HFF-Myc (cell line): ENCODE measurements at places on chromosomes 11 and 22.

DNA sequence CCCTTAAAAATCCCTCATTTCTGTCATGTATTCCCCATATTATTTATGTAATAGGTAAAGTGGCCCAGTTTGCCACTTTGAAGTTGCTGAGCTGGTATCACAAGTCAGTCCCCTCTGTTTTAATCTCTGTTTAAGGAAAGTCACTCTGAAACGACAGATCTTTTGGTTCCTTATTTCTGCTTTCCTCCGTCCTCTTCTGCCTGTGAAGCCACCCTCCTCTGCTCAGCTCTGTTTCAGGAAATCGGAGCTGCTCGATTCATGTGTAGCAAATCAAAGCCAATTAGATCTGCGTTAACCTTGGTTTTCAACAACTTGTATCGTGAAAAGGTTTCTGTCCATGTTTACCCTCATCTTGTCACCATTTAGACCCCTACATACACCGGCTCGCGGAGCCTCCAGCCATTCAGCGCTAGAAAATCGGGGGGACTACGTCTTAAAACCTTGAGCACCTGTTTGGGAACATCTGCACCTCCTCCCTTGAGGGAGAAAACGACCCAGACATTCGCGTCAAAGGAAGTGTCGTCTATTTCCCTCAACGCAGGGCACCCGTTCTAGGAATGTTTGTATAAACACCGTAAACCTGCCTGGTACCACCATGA, 576 bp upstream of the SC5D start:
- DNase-seq = no peak

- no peak for DNase-seq
Observed at GRCh38 chr11:32437495-32438345, 2.4 kb upstream of the WT1 start.

GRCh38 chr11:33731723-33732531, 4.3 kb downstream of the CD59 start:
- DNase-seq = no peak

DNA sequence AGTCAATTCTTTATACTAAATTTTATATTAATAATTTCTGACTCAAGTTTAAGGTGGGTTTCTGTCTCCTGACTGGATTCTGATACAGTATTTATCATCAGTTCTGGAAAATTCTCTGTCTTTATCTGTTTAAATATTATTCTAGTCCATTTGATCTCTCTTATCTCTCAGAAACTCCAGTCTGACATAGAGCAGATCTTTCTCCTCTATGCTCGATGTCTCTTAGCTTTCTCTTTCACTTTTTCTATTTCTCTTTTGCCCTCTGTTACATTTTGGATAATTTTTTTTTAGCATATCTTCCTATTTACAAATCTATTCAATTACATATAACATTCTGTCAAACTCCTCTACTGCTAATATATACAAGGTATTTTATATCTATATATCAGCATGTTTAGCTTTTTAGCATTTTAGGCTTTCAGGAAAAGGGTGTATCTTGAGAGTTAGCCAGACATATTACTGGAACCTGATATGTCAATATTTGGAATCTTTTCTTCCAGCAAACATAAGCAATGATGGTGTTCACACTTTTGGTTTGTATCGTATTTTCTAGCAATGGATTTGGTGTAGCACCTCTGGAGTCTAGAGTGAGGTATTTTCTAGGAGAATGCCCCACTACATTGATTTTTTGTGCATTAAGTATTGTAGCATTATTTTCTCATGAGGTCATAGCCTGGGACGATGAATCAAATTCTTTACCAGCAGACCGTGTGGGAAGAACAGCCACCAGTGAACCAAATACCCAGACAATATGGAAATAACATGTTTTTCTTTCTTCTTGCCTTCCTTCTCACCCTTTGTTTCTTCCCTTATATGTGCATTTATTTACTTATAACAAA, 4.1 kb upstream of the NNMT start:
- no peak for DNase-seq

DNA sequence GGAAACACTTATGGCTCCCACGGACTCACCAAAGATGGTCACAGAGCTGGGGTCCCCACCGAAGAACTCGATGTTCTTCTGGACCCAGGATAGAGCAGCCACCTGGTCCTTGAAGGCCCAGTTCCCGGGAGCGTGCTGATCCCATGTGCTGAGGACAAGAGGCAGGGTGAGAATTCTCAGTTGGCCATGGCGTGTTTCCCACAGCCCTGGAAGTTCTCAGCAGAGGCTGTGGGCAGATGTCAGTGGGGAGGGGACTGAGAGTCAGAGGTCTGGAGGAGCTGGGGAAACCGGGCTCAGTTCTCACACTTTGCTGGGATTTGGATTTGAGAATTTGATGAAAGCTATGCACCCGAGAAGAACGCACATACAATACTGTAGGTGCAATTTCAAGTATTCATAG, 193.3 kb downstream of the BCR start:
- DNase-seq = no peak

GRCh38 chr22:22235558-22235957, 9.0 kb upstream of the VPREB1 start:
- no peak for DNase-seq

GRCh38 chr11:67696998-67697397, 22.6 kb upstream of the ALDH3B2 start:
- no peak for DNase-seq

- DNase-seq = no peak
Observed at GRCh38 chr22:44535362-44536095, 37.5 kb upstream of the RTL6 start.

GRCh38 chr22:20017622-20017958, 967 bp upstream of the ARVCF start:
- no peak for DNase-seq

DNA sequence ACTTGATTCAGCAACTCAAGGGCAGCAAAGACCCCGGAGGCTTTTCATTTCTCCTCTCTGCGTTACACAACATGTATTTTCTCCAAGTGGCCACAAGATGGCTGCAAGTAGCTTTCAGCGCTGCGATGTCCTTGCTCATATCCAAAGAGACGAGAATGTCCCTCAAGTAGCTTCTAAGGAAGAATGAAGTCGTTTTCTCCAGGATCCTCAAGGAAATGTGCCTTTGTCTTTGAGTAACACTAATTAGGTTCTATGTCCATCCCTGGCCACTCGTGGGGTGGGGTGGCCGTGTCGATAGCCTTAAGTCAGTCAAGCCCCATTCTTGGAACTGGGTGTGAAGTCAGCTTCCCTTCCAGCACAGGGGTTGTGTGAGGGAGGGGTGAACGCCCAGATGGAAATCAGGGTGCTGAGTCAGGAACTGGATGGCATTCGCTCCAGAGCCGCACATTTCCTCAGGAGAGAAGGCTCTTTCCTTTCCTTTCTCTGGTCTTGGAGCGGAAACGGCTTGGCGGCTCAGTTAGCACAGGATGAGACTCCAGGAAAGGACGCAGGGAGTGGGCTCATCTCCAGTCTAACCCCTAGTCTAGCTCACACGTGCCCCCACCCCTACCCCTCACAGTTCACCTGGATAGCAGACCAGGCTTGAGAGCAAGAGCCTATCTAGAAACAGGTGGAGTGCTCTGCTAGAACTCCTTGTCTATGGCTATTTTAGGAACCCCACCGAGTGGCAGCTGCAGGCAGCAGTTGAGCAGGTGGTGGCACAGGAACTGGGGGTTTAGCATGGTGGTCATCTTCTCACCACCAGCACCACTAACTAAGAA, 44.3 kb downstream of the NNMT start:
- DNase-seq = peak; percentile 66

GRCh38 chr22:30228509-30229359, 17.8 kb downstream of the LIF start:
- no peak for DNase-seq

DNA sequence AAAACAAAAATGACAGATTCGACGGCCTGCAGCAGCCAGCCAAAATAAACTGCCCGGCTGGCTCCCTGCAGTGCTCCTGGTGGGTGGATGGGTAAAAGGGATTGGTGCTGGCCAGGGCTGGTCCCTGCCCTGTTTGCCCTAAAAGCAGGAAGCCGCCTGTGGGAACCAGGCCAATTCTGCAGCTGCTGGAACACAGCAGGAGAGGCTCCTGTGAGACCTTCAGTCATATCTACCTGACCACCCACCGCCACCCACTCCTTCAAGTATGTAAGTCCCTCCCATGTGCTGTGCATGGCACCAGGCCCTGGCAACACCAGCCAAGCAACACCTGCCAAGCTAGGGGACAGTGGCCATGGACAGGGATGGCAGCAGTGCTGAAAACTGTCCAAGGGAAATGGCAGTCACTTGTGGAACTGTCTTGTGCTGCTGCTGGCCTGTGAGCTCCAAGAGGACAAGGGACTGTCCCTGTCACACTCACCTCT, 48.7 kb upstream of the ARFGAP3 start:
- no peak for DNase-seq

- DNase-seq = no peak
Observed at GRCh38 chr22:49883294-49883640, 29.6 kb downstream of the ZBED4 start.

GRCh38 chr22:27668828-27669797, 132.4 kb downstream of the MN1 start:
- DNase-seq = no peak

DNA sequence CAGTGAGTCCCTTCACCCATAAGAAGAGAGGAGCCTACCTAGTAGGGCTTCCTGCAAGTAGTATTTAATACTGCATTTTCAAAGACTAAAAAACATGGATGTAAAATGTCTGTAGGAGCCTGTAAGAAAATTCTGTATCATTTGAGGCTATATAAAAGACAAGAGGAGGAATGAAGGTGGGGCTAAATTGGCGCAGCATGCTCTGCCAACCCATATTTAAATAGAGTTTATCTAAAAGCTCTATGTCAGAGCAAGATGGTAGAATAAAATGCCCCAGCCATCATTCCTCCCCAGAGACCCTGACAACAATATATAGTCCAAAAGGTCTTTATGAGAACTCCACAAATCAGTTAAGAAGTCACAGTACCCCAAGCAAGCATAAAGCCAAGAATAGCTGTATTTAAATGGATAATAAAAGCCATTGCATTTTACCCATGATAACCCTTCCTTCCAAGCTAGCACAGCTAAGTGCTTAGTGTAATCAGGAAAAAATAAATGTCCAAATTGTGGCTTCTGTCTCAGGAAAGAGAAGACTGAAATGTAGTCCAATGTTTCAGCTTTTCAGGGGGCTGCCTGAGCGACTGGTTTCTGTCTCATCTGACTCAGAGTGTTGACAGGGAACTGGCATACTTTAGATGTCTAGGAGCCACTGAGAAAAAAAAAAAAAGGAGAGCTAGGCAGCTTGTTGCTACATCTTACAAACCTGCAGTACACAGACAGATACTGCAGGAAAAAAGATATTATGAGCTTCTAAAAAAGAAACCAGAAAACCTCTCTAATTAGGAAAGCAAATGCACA, 258.6 kb downstream of the METTL15 start:
- DNase-seq = no peak

- DNase-seq = no peak
Observed at GRCh38 chr22:42805016-42805997, 51.8 kb downstream of the ARFGAP3 start.

GRCh38 chr11:17978553-17979287, 34.1 kb downstream of the SERGEF start:
- DNase-seq = no peak

DNA sequence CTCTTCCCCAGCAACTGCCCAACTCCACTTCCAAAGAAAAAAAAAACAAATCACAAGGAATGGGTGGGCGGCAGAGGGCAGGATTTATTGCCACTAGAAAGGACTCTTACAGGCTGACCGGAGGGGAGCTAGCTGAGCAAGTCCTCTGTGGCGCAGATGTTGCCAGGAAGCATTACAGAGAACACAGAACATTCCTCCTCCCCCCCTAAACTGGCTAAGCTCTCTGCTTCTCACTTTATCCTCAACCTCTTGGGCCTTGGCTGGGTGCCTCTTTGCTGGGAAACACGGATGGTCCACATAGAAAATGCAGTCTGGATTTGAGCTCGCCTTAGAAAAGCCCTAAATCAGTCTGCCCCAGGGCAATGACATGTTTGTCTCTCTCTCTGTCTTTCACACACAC, 12.6 kb upstream of the FJX1 start:
- DNase-seq = peak; percentile 89

GRCh38 chr11:127000981-127001380, 411 bp upstream of the KIRREL3 start:
- DNase-seq = no peak

GRCh38 chr11:43802509-43802908, 78.1 kb upstream of the ALKBH3 start:
- no peak for DNase-seq

DNA sequence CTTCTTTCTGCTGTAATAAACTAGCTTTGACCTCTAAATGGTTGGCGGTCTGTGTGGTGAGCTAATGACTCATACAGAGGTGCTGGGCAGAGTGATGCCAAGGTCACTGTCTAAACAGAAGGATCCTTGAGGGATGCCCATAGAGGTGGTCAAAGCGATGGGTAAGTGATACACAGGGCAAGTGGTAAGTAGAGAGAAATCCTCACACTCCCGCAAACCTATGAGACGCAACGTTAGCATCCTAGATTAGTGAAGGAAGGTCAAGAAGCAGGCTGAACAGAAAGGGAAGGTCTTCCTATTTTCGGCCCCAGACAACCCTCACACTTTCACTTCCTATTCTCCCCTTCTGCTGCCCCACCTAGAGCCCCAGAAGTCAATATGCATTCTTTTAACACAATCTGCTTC, 65.6 kb upstream of the SESN3 start:
- DNase-seq = no peak

- peak; percentile 94 for DNase-seq
Observed at GRCh38 chr11:47143322-47143721, 33.4 kb downstream of the ARFGAP2 start.

GRCh38 chr11:66564538-66564937, 3.9 kb downstream of the CTSF start:
- no peak for DNase-seq

DNA sequence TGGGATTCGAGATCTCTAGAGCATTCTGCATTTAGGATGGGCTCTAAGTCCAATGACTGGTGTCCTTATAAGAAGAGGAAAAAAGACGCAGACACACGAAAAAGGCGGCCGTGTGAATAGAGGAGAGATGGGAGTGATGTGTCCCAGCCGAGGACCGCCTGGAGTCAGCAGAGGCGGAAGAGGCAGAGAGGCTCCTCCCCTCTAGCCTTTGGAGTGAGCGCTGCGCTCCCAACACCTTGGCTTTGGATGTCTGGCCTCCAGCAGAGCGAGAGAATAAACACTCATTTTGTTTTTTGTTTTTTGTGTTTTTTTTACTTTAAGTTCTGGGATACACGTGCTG, 83.0 kb upstream of the RTL6 start:
- DNase-seq = no peak

DNA sequence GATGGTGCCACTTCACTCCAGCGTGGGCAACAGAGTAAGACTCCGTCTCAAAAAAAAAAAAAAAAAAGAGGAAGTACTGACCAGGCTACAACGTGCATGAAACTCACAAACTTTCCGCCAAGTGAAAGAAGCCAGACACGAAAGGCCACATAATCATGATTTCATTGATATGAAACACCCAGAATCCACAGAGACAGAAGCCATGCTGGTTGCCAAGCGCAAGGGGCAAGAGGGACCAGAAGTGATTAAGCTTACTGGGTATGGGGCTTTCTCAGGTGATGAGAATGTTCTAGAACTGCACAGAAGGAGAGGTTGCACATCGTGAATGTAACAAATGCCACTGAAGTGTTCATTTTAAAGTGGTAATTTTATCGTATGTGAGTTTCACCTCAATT, 60.9 kb downstream of the CELSR1 start:
- DNase-seq = no peak
